AG20443 (cell line): ENCODE measurements at places on chromosomes 1 and 21.

GRCh38 chr1:17485281-17485680 lies 45.8 kb upstream of the RCC2 start:
- no peak for DNase-seq

- peak; percentile 43 for DNase-seq
Measured at GRCh38 chr21:26389971-26390641, 183.0 kb downstream of the CYYR1 start.

DNA sequence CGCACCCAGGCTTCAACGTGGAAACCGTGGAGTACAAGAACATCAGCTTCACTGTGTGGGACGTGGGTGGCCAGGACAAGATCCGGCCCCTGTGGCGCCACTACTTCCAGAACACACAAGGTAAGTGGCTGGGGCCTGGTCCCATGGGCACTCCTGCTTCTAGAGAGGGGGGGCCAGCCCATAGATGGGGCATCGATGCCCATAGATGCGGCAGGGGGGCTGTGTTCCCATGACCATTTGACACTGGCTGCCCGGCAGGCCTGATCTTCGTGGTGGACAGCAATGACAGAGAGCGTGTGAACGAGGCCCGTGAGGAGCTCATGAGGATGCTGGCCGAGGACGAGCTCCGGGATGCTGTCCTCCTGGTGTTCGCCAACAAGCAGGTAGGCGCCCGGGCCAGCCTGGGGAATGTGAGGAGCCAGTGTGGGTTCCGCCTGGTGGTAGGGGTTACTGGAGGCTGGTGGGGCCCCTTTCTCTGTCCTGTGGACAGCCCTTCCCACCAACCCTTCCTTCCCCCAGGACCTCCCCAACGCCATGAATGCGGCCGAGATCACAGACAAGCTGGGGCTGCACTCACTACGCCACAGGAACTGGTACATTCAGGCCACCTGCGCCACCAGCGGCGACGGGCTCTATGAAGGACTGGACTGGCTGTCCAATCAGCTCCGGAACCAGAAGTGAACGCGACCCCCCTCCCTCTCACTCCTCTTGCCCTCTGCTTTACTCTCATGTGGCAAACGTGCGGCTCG lies 5.6 kb downstream of the C1orf35 start:
- no peak for DNase-seq

DNA sequence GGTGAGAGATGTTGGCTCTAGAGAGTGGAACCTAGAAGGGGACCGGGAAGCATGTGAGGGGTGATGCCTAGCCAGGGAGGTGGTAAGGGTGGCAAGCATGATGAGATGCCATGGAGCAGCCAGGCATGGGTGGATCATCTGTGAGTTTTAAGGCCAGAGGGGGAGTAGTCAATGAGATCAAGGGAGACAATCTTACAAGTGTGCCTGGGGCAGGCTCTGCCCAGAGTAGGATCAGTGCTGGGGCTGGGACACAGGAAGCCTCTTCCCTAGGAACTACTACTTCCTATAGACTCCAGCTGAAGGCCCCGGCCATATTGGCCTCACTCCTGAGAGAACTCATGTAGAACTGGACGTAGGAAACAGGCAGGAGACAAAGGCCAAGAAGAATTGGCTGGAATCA lies 192.4 kb upstream of the CSF3R start:
- DNase-seq, result no peak

DNA sequence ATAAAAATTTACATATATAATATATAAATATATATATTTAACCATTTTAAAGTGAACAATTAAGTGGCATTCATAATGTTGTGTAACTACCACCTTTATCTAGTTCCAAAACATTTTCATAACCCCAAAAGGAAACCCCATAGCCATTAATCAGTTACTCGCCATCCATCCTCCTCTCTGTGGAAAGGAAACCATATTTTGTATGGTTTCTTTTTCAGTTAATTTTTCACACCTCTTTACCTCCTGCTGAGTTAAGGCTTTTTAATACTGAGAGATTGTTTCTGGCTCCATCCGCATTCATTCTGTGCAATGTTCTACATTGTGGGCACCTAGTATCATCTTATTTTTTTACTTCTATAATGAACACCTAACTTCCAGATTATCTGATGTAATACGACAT lies 512.1 kb downstream of the LMO4 start:
- DNase-seq, result no peak

DNA sequence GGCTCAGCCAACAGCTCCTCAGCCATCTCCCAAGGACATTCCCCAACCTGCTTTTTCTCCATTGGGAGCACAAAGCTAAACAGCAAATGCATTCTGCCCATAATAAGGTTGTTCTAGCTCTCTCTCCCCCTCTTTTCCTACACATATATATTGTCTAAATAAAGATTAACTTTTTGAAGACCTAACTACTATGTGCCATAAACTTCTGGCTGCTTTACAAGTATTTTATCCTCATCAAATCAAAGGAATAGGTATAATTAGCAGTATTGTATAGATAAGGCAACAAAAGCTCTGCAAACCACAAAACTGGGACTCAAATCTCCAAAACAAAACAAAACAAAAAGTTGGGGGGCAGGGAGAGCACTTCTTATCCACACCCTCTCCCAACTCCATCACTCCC lies 43.4 kb downstream of the TGFBR3 start:
- no peak for DNase-seq

DNA sequence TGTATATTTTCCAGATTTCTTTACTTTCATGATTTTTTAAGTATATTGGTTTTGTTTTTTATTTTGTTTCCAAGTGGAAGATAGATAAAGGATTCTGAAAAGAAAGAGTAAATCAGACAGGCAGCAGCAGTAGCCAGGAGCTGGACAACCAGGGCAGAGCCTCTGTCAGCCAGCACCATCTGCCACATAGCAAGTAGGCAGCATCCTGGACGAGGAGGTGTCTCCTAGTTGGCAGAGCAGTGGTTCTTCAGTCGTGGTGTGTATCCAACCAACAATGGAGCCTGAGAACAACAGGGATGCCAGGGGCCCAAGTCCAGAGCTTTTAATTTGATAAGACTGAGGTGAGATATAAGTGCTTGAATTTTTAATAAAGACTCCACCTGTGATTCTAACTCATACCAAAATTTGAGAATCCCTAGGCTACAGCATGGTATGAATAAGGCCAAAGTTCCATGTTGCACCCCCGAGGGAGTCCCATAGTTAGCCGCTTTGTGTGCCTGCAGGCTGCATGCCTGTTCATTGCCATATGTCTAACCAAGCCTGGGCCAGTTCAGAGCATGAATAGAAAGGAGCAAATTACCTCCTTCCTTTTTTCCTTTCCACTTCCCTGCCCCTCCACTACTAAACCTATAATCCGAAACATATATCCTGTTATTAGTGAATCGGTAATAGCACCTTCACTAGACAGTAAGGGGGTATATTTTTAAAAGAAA lies 153.2 kb downstream of the NTNG1 start:
- no peak for DNase-seq

DNA sequence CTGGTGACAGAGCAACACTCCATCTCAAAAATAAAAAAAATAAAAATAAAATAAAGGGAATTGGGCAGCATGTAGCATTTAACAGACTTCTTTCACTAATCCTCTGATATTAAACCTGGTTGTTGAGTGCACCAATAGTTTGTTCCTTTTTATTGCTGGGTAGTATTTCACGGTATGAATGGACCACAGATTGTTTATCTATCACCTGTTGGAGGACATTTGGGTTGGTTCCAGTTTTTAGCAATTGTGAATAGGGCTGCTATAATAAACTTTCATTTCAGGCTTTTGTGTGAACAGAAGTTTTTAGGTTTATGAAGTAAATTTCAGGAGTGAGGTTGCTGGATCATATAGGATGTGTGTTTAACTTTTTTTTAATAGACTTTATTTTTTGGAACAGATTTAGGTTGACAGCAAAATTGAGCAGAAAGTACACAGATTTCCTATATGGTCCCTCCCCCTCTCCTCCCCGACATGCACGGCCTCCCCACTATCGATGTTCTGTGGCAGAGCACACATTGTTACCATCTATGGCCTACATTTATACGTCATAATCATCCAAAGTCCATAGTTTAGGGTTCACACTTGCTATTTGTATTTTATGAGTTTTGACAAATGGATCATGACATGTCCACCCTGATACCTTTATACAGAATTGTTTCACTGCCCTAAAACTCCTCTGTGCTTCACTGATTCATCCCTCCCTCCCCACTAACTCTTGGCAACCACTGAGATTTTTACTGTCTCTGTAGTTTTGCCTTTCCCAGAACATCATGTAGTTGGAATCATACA lies 66.1 kb upstream of the TMPRSS2 start:
- no peak for DNase-seq

DNA sequence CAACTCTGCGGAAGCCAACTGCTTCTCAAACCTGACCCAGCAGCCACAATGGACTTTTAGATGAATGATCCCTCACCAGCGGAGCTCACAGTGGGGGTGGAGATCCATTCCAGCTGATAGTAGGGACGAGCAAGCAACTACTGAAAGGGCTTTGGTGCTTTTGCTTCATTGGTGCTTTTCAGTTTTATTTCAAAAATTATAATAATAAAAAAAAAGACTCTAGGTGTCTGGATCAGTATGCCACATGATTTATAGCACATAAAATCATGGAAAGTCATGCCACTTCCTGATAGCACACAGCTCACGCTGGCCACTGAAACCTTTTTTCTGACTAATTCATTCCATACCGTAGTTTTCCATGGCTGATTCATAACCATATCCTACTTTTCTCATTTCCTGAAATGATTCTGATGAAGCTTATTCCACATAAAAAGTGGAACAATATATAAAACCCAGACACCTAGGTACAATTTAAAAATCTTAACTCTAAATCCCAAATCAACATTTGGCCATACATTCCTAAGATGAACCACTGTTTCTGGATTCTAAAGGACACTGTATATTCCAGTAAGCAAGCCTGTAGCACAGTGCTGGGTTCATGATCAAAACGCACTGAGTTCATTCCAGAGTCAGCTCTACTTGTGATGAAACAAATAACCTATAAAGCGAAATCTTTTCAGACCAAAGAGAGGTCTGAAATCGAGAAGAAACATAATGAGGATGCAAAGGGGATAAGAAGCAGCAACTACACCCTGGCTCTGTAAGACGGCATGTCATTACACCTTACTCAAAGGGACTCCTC lies 41.3 kb upstream of the KCNE1 start:
- peak; percentile 74 for DNase-seq

- DNase-seq, result no peak
Measured at GRCh38 chr1:117710710-117711109, 104.9 kb downstream of the TENT5C start.

- DNase-seq, result no peak
Measured at GRCh38 chr21:34132202-34132601, 58.8 kb downstream of the MRPS6 start.

DNA sequence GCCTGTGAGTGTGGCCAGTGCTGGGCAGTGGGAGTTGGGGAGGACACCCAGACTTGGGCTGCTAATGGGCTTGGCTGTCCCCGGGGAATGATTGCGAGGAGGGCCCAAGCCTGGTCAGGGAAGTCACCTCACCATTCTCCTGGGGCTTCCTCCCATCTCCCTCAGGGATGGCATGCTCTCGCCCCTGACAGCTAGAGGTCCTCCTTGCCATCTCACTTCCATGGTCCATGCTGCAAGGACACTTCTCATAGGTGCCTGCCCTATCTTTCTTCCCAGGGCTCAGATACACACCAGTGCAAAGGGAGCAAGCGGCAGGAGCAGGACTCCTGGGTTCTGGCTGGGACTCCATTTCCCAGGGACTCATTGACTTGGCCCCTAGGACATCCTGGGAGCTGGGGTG lies 4.1 kb downstream of the NTRK1 start:
- no peak for DNase-seq

GRCh38 chr21:24881506-24881905 lies 725.8 kb downstream of the MRPL39 start:
- no peak for DNase-seq

DNA sequence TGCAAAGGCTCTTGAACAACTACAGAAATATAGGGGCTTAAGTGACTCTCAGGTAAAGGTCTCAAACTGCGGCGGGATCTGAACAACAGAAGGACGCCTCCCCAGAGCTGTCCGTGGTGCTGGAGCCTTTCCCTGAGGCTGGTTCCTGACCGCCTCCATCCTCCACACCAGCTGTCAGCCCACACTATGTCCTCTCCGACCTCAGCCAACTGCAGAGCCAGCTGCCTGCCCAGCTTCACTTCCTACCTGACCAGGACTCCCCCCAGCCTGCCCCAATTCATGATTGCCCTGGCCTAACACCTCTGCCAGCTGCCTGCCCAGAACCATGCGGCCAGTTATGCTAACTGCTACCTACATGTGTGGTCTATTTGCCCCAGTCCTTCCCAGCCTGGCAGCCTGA lies 63.6 kb upstream of the ZC3H12A start:
- peak; percentile 61 for DNase-seq

DNA sequence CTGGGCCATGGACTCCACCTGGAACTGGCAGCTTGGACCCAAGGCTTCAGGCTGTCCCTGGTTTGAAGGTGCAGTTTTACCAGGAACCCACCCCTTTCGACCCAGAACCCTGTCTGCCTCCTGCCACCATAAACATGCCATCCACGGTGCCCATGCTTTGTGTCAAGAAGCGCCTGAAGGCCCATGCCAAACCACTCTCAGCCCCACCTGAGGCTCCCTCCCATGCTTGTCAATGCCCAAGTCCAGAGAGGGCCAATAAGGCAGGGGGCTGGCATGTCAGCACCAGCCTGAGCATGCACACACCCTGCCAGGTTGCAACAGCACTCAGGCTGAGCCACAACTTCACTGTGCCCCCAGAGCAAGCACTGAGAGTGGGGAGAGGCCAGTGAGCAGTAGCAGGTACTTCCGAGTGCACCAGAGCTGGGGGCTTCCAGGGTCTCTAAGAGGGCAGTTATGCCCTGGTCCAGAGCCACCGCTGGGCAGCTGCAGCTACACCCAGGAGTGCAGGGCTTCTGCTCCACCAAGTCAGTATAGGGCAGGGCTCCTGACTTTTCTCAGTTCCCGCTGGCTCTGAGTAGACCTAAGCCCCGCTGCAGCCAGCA lies 1256.0 kb downstream of the AMY1C start:
- no peak for DNase-seq

- peak; percentile 65 for DNase-seq
Measured at GRCh38 chr1:22039594-22040285, 12.8 kb upstream of the CDC42 start.

DNA sequence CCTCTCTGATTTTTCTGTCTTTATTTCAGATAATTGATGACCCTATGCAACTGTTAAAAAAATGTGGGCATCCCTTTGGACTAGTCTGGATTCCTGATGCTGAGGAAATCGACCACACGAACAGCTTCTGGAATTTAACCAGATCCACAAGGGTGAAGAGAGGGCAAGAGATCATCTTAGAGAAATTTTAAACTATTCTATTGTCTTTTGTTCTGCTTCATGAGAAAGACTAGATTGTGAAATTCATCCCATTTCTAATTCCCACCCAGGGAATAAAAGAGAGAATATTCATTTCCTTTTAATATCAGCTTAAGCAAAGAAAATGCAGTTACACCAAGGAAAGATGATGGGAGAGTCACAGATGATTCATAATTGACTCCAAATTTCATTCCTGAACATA lies 71.8 kb downstream of the DUSP10 start:
- peak; percentile 25 for DNase-seq

GRCh38 chr1:94654459-94654858 lies 112.9 kb upstream of the F3 start:
- no peak for DNase-seq
